ENCODE measurements at places on chromosomes 3 and 15. TPM values are rescaled to one million over a fixed set of nuclear protein-coding genes. Genes with fewer than 3 reads are reported as not detected.

- no peaks in the 10 kb centered on the region for H3K27me3 ChIP-seq
- DNase-seq: no peak
- H3K4me1 ChIP-seq: no peaks in the 10 kb centered on the region
Observed at GRCh38 chr15:29872716-29873115, 50.4 kb upstream of the TJP1 start.

DNA sequence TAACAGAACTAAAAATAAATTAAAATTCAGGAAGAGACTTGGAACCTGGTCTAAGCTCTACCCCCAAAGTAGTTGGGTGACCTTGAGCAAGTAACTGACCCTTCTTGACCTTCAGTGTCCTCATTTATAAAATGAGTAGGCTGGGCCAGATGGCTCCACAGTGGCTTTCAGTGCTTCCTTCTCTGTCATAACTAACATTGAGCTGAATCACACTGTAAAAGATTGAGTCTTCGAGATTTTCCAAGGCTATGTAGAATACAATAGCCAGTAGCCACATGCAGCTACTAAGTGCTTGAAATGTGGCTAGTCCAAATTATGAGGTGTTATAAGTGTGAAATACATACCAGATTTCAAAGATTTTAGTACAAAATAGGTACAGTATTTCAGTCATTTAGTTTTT lies 313.3 kb downstream of the MECOM start:
- H3K27ac ChIP-seq: no peak overlapping the region
- H3K36me3 ChIP-seq: no peaks in the 10 kb centered on the region
- no peaks in the 10 kb centered on the region for H3K4me1 ChIP-seq

DNA sequence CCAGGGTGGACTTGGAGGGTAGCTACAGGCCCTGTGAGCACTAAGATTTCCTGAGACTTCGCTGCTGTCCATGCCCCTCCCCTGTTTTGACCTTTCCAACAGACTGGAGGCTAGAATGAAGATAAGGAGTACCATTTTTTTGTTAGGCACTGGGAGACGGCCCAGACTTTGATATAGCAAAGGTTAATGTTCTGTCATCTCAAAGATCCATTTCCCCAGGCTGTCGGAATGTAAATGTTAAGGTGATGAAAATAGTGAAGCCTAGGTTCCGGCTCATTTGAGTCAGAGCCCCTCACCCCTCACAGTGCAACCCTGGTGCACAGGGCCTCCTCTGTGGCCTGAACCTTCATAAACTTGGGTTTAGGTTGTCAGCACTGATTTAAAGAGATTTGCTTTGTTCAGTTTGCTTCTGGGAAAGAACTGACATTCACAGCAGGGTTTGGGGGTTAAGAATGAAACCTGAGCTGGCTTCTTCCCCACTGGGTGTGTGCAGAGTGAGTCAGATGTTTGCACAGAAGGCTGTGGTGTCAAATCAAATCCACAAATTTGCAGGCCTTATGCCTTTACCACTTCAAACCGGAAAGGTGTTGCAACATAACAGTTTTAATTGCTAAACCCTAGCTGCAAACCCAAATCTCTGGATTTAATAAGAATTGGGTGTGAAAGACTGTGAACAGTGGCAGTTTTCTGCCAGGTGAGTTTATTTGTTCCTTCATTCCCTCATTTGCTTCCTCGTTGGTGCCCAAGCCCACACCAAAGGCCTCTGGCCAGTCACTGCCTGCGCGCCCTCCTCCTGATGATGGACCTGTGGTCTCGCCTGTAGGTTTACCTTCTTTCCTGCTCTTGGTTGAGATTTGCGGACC lies 20.6 kb upstream of the KCTD6 start:
- peaks cover 21% of the 10 kb centered on the region for H3K4me1 ChIP-seq
- peak overlapping the region; percentile 51 for H3K27ac ChIP-seq
- H3K4me3 ChIP-seq: no peak overlapping the region

DNA sequence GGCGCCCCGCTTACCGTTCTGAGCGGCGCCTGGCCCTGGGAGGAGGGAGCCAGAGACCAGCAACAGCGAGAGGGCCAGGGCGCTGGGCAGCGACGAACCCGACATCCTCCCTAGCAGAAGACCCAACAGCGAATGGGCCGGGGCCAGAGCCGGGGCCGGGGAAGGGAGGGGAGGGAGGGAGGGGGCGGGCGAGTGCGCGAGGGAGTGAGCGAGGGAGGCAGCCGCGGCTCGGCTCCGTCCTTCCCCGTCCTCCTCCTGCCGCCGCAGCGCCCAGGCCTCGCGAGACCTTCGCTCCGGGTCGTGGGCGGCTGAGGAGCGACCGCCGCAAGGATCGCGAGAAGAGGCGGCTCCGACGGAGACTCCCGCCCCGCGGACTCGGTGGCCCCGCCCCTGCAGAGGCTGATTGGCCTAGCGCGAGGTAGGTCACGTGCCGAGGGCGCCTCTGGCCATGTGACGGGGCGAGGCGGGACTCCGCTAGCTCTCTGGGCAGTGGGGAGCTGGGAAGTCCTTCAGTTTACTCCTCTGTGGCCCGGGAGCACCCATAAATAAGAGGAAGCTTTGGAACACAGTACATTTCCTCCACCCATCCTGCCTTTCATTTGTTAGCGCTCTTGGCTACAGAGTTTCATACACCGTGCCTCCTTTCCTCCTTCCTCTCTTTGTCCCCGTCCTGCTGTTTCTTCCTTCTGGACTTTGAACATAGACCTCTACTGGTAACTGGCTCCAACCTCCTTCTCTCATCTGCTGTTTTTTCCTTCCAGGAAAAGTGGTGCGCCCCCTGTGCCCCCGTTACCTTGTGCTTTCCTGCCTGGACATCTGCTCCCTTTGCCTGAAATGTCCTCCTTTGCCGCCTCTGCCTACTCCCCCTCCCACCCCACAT lies at the start of gene NPTN:
NPTN (minus strand) TSS at position 279 of the 880 bp plus-strand sequence; CDS start at position 105, 174 bp downstream.
- peaks cover 33% of the 10 kb centered on the region for H3K4me1 ChIP-seq
- H3K4me3 ChIP-seq: peak within 1 kb of the TSS; percentile 84
- H3K27me3 ChIP-seq: no peaks in the 10 kb centered on the region
- no peaks in the 10 kb centered on the region for H3K36me3 ChIP-seq
- DNase-seq: peak; percentile 100
- peak within 1 kb of the TSS; percentile 95 for H3K27ac ChIP-seq

The IL16 gene
- total RNA-seq: 39.3 TPM

- no peak overlapping the region for H3K4me3 ChIP-seq
- H3K4me1 ChIP-seq: no peaks in the 10 kb centered on the region
- H3K27ac ChIP-seq: no peak overlapping the region
- H3K27me3 ChIP-seq: no peaks in the 10 kb centered on the region
- DNase-seq: no peak
Observed at GRCh38 chr3:142523921-142524566, 54.5 kb downstream of the ATR start.

GRCh38 chr3:195221876-195222617 lies 48.9 kb downstream of the XXYLT1 start:
- no peaks in the 10 kb centered on the region for H3K27me3 ChIP-seq
- peak; percentile 59 for DNase-seq
- no peak overlapping the region for H3K4me3 ChIP-seq
- no peaks in the 10 kb centered on the region for H3K36me3 ChIP-seq
- H3K27ac ChIP-seq: peak overlapping the region; percentile 21

GRCh38 chr15:31554261-31554660 lies 227.6 kb downstream of the KLF13 start:
- no peaks in the 10 kb centered on the region for H3K27me3 ChIP-seq
- no peak overlapping the region for H3K4me3 ChIP-seq
- H3K4me1 ChIP-seq: peaks cover 5% of the 10 kb centered on the region
- no peak overlapping the region for H3K27ac ChIP-seq
- DNase-seq: no peak
